ENCODE measurements at places on chromosomes 11 and 22.

DNA sequence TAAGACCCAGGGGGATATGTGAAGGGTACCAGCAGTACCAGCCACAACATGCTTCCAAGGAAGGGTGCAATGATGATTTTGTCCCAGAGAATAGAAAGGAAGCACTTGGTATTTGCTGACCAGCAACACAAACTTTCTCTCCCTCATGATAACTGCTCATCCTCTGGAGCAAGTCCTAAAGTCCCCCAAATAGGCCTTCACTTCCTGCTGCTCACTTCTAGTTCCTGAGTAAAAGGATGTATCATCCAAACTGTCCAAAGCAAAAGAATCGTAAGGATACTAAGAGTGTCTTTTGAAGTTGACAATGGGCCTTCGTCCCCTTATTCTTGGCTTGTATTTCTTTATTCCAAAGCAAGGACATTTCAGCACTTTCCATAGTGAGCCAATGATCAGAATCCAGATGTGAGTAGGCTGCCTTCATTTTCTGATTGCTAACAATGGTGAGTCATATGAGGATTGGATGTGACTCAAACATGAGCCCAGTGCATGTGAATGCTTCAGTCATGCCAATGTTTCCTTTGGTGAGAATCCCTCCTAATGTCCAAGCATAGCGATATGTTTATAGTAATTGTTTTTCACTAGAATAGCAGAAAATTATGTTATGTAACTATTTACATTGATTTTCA, 243.4 kb upstream of the POU2AF2 start:
- DNase-seq, result no peak

DNA sequence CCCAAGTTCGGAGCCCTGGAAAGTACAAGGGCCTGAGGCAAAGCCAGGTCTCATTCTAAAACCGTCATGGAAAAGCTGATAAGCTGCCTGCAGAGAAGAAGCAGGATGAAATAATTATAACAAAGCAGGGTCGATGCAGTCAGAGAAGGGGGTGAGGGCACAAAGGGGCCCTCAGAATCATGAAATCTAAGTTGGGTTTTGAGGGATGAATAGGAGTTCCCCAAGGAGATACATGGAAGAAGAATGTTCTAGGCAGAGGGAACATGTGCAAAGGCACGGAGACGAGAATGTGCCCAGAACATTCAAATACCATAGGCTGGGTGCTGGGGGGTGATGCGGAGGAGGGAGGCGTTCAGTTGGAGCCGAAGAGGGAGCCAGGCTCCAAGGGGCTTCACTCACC, 25.0 kb downstream of the IGLL1 start:
- no peak for DNase-seq

DNA sequence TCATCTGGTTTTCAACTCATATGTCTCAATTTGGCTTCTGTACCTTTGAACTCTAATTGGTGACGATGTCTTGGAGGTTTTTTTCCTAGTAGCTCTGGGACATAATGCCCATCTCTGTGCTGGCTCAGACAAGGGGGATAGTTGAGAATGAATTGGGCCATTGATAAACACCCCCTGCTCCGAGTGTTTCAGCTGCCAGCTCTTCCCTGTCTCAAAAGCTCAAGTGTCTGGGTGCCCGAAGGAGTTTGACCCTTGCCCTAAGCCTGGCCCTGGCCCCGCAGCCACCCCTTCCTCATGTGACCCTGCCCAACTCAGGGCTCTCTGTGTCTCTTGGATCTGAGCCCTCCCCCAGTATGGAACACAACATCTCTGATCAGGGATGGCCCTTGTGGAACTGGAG, 3.0 kb downstream of the INSC start:
- DNase-seq, result no peak

DNA sequence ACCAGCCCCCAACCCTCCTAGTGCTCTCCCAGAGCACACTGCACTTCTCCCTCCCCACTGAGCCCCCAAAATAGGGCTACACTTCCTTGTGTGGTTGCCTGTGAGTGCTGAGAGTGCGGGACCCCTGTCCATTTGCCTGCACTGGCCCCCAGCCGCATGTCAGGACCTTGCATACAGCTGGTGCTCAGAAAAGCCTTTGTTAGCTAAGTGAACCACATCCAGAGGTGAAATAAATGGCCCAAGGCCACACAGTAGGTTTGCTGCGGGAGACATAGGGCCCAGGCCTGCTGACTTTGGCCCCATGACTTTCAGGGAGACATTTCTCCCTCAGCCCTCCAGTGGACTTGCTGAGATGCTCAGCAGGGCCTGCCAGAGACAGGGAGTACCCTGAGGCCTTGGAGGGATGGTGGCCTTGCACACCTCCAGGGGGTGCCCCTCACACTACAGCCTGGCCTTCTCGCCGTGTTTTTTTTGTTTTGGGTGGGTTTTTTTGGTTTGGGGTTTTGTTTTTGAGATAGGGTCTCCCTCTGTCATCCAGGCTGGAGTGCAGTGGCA, 10.2 kb downstream of the SSTR3 start:
- no peak for DNase-seq

DNA sequence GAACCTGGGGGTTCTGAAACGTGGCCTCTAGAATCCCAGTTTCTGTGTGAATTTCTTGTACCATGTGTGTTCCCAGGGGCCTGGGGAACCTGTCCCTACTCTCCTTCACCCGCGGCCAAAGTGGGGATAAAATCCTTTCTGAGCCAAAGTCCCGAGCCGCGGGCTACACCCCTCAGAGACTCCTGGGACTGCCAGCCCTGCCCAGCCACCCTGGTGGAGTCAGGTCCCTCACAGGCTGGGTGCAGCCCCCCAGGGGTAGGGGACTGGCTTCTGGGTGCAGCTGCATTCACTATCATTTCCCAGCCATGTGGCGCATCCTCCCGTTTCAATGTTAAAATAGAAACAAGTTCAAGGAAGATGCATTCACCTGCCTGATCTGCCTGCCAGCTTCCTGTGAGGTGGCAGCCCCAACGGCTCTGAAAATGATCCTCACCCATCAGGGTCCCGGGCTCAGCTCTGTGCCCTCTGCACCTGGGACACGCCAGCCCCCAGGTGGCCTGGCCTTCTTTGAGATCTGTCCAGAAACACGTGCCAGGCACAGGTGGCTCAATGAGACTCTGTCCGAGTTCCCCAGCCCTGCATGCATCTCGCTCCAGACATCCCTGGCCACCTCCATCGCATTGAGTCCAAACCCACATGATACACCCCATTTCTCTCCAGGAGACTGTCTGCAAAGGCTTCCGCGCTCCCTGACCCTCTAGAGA, 338.8 kb downstream of the CTTN start:
- DNase-seq, result no peak

GRCh38 chr11:111700162-111700561, 66.0 kb downstream of the PPP2R1B start:
- no peak for DNase-seq

DNA sequence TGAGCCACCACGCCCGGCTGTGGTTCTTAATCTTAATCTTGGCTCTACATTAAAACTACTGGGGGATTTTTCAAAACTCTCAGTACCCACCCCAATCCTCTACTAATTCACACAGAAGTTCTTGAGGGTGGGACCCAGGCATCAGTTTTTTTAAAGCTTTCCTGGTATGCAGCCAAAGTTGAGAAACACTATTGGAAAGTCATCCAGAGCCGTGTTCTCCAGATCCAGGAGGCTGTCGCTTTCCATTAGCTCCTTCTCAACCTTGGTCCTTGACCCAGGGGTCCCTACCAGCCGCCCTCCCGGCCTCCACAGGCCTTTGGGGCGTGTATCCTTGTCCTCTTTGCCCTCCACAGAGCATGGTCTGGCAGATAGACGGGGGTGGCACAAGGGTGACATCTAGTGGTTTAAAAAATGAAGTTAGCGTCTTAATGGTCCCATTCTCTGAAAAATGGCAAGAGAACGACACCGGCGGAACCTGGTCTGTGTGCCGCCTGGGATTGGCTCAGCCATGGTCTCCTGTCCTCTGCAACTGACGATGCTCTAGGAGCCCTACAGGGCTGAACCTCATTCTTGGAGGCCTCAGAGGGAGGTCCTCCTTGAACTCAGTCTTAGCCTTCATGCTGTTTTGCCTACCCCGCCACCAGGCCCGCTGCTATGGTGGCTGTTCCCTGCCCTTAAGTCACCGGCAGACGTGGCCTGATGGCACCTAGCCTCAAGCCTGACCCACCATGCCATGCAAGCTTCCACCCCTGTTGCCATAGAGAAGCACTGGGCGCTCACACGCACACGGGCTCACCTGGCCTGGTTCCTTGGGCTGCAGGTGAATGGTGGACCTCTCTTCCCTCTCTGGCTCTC, 152.0 kb upstream of the SYN3 start:
- no peak for DNase-seq

DNA sequence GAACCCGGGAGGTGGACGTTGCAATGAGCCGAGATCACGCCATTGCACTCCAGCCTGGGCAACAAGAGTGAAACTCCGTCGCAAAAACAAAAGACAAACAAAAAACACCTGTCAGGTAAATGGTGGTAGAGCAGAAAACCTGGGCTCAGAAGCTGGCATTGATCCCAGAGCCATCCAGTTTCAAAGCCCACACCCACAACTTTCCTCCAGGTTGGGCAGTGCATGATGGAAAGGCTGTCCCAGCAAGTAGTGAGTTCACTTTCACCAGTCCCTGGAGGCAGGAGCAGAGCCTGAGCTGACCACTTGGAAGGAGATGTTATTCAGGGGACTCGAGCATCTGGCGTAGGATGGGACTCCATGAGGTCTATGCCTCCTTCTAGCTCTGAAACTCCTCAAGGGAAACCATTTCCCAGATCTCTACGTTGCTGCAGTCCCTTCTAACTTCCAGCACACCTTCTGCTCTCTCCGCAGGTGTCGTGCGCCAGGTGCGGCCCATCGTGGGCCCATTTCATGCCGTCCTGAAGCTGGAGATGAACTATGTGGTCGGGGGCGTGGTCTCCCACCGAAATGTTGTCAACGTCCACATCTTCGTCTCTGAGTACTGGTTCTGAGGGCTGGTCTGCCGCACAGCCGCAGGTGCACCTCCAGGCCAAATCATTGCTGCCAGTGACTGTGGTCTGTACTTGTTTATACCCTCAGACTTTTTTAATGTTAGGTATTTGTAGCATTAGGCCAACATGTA, 71.6 kb upstream of the ATXN10 start:
- DNase-seq, result no peak

GRCh38 chr11:111422494-111423249, 43.6 kb upstream of the POU2AF1 start:
- DNase-seq, result peak; percentile 19

- no peak for DNase-seq
Observed at GRCh38 chr11:45026835-45027234, 76.2 kb upstream of the TP53I11 start.

DNA sequence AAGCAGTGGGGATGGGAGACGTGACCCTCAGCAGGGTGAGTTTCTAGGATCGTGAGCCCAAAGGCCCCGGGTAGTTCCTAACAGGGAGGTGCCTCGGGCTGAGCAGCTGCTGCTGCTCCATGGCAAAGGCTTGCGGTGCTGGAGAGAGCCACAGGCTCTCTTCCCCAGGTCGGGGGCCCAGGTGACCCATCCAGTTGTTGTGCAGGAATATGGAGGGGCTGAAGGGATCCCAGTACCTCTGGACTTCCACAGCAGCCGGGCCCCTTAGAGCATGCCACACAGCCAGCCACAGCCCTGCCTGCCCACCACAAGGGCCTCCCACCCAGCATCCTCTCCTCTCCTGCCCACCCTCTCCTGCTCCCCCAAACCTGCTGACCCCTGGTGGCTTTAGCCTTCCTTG, 49.3 kb downstream of the BUD13 start:
- no peak for DNase-seq

- no peak for DNase-seq
Observed at GRCh38 chr22:24695060-24695459, 79.5 kb downstream of the PIWIL3 start.

DNA sequence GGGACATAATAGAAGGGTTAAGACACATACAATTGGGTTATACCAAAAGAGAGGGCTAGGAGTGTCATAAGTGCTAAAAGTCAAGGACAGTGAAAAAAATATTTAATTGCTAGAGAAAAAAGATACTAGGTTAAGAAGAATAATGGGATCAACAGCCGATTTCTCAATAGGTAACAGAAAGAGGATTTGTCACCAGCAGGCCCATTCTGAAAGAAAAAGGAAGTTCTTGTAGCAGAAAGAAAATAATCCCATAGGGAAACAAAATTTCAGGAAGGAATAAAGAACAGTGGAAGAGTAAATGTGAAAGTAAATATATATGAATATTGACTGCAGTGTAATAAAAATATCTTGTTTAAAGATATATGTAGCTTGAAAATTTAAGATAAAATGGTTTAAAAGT, 43.3 kb upstream of the ADORA2A start:
- no peak for DNase-seq

GRCh38 chr11:2508793-2509192, 64.0 kb downstream of the KCNQ1 start:
- DNase-seq, result no peak

- DNase-seq, result no peak
Observed at GRCh38 chr11:112523951-112524350, 263.3 kb upstream of the PLET1 start.

DNA sequence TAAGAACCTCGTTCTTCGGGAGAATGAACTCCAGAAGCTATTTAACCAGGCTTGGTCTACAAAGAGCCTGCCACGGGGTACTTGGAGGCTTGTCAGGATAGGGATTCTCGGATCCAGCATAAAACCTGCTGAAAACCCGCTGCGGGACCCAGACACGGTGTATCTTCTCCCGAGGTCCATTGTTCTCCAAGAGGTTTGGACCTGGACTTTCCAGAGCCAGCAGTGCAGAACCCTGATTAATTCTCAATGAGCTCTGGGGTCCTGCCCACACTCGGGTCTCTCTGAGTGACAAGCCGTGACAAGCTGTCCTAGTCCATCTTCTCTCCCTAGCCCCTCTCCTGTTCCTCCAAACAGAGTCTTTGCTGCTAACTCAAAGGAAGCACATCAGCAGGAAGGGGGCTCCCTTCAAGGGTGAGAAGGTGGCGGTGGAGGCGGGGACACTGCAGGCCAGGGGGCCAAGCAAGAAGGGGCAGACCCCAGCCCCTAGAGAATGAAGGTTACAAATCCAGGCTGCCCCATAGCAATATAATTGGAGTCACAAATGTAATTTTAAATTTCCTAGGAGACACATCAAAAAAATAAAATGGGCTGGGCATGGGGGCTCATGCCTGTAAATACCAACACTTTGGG, 12.2 kb downstream of the SHANK2 start:
- no peak for DNase-seq

- no peak for DNase-seq
Observed at GRCh38 chr11:14764179-14764578, 120.6 kb downstream of the PDE3B start.

GRCh38 chr11:57255618-57256017, 18.6 kb upstream of the APLNR start:
- DNase-seq, result no peak

- DNase-seq, result no peak
Observed at GRCh38 chr11:5671831-5672230, 13.0 kb downstream of the TRIM5 start.

Data from activated gamma-delta T cell treated with anti-CD3 and anti-CD28 coated beads, Interleukin-2, amount 50 U/mL, for 16 hours (primary cell).